AG10803 (cell line): ENCODE measurements at places on chromosomes 7 and 10.

DNA sequence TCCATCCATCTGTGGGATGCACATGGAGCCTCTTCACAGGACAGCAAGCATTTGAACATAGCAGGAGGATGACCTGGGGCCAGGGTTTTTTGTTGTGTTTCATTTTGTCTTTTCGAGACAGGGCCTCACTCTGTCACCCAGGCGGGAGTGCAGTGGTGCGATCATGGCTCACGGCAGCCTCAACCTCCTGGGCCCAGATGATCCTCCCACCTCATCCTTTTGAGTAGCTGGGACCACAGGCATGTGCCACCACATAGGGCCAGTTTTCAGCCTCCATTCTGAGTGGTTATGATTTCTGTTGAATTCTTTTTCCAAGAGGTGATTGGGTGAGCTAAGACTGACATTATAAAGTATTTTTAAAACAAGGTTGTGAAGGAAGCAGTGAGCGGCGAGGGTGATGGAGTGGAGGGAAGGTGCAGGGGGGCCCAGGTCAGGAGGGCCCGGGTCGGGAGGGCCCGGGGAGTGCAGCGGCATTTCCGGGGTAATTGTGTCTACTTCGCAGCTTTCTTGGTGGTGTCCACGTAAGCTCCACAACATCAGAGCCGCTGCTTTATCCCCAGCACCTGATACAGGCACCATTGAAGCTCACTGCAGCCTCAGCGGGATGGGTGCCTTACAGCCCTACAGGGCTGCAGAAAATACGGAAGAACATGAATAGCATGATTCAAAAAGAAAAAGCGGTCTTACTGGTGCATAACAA, 12.0 kb upstream of the LARP4B start:
- no peak for DNase-seq

GRCh38 chr10:50523357-50523756, 100.4 kb downstream of the SGMS1 start:
- DNase-seq, result no peak

DNA sequence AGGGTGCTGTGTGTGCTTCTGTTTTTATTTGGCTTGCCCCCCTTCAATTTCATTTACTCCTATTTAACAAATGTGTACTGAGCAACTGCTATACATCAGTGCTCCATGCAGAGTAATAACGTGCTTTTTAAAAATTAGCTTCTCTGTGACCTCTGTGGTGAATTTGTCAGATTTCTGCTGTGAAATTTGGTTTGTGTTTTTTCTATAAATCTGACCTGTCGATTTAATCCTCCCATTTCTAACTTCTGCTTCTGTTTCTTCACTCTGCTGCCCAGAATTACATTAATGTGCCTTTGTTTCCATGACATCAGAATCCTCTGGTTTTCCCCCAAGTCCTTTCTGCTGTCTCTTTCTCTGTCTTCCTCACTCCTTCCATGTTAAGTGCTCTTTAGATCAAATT, 123.8 kb upstream of the CACNA2D1 start:
- no peak for DNase-seq

DNA sequence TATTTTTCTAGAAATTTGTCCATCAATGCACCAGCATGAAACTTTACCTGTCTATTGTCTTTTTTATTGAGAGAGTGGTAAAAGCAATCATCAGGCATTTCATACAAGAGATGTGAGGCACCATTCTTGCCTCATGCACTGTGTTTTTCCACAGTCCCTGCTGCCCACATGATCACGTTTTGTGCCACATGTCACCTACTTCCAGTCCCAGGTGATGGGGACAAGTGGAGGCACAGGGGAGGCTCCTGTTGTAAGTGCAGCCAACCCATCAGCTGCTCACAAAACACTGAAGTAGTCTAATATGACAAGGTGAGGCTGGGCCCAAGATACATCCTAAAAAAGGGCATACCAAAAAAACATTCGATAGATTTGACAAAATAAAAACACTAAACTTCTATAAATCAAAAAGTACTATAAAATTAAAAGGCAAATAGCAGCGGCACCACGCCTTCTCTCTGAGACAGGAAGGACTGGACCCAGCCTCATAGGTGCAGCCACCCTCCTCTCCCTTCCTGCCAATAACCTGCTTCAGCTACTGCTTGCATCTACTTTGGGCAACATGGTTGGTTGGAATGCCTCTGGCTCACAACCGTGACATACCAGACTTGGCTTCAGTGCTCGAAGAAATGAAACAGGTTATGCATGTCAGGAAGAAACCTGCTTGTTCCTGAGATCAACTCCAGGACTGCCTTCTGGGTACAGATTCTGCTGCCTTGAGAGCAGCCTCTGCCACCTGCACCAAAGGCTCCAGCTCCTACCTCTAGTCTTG, 2.3 kb downstream of the ZC3HAV1L start:
- no peak for DNase-seq
